ENCODE measurements at places on chromosomes 7 and 10. TPM values are rescaled to one million over a fixed set of nuclear protein-coding genes. Genes with fewer than 3 reads are reported as not detected.

- DNase-seq: no peak
Measured at GRCh38 chr7:66250711-66251110, 45.6 kb downstream of the TPST1 start.

DNA sequence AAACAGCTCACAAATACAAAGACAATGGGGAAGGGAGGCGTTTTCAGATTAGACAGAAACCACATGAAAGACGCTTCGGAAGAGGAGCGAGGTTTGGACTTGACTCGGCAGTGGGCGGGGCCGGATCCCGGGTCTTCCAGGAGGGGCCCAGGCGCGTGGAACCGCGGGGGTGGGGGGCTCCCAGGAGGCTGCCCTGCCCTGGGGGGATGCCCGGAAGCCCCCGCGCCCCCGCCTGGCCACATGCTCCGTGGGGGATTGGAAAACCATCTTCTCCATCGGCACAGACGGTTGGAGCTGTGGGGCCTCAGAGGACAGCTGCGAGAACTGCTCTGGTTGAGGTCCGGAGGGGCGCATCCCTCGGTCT, 186.0 kb upstream of the SHH start:
- DNase-seq: peak; percentile 51

- DNase-seq: no peak
Measured at GRCh38 chr10:96673318-96674099, 46.8 kb downstream of the PIK3AP1 start.

GRCh38 chr10:91416339-91416855, 6.3 kb downstream of the HECTD2 start:
- DNase-seq: no peak

GRCh38 chr7:145016068-145016467, 180.2 kb upstream of the TPK1 start:
- DNase-seq: no peak

GRCh38 chr7:43694399-43694748, 34.9 kb downstream of the COA1 start:
- no peak for DNase-seq

- DNase-seq: no peak
Measured at GRCh38 chr7:132298790-132299189, 277.5 kb downstream of the PLXNA4 start.

DNA sequence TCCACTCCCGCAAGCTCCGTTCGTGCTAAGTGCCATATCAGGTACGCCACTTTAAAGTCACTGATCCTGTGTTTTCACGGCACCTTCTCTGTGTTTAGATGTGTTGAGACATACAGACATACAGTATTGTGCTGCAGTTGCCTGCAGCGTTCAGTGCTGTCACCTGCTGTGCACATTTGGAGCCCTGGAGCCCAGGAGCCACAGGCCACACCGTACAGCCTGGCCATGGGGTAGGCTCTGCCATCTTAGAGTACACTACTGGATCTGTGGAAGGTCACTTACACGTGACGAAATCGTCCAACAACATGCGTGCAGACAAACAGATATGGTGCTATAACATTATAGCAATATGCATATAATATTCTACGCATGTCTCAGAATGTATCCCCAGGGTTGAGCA, 111.3 kb downstream of the ELFN1 start:
- no peak for DNase-seq

GRCh38 chr10:47366181-47366631, 17.9 kb downstream of the ZNF488 start:
- DNase-seq: no peak

DNA sequence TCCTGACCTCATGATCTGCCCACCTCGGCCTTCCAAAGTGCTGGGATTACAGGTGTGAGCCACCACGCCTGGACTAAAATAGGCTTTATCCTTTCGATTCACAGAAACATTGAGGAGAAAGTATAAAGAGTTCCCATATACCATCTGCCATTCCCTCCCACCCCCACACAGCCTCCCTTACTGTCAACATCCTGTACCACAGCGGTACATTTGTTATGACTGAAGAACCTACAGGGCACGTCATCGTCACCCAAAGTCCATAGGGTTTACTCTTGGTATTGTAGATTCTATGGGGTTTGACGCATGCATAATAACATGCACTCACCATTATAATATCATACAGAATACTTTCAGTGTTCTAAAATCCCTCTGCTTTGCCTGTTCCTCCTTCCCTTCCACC, 28.0 kb downstream of the ARL5B start:
- DNase-seq: no peak

- no peak for DNase-seq
Measured at GRCh38 chr7:40595129-40595528, 460.3 kb downstream of the SUGCT start.

GRCh38 chr7:55369427-55370400, 4.6 kb downstream of the LANCL2 start:
- no peak for DNase-seq

DNA sequence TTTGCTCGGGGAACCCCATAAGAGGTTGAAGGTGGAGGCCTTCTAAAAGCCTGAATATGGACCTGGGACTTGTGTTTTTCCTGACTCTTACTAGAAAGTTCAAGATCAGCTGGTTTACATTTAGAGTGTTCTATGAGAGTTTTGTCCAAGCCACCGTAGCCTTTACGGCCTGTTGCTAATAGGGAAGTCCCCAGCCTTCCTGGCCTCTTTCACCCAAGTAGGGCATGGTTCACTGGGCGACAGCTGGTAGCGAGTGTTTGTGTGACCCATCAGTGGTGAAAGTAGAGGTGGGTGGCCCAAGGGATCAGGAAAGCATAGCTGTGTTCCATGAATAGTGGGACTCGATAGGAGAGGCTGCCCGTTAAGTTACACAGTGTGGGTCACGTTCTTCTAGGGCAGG, 60.1 kb downstream of the RABGEF1 start:
- DNase-seq: no peak

DNA sequence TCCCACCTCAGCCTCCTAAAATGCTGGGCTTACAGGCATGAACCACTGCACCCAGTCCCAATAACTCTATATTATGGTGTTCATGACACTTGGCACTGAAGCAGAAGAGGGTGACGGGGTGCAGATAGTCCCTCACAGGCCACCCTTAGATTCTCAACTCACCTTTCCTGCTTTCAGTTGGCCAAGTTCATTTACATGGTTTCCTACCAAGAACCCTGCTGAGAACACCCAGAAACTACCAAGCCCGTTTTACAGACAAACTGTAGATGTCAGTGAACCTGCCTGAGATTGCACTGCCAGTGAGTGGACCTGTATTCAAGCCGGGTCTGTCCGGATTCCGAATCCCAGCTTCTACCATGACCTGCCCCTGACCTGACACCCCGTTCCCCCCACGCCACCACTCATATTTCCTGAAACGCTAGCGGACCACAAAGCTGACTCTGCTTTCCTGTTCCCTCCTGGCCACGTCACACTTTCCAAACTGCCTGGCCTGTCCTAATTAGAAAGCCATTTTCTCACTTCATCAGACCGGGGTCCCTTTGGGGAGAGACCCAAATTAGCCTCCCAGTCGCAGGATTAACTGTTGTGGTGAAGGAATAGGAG, 17.3 kb downstream of the GRID2IP start:
- DNase-seq: no peak

- no peak for DNase-seq
Measured at GRCh38 chr10:35789996-35790395, 147.9 kb upstream of the FZD8 start.

GRCh38 chr7:99831595-99831994, 3.8 kb downstream of the CYP3A43 start:
- DNase-seq: no peak

DNA sequence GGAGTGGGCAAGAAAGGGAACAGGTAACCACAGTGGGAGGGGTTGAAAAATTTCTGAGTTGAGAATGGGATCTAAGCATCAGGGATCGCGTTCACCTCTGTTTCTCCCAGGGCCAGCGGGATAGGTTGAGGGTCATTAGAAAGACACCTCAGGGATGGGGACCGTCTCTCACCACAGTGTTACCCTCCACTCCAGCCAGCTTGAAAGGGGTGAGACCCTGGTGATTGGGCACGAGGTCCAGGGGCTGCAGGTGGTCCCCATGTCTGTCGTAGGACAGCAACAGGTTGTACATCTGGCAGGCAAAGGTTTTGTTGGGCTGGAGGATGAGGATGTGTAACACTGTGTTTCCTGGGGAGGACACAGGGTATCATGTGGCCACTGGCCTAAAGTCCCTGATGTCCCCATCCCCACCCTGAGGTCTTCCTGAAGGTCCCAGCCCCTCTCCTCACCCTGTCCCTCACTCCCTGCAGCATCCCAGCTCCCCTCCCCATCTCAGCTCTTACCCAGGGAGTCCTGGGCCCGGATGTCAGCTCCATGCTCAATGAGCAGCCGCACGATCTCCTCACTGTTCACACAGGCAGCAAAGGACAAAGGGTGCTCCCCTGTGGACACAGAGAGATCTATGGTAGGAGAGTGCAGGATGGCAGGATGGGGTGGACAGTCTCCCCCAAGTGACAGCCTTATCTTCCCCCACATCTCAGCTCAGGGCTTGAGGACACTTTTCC, 9.1 kb downstream of the TRPV6 start:
- no peak for DNase-seq

DNA sequence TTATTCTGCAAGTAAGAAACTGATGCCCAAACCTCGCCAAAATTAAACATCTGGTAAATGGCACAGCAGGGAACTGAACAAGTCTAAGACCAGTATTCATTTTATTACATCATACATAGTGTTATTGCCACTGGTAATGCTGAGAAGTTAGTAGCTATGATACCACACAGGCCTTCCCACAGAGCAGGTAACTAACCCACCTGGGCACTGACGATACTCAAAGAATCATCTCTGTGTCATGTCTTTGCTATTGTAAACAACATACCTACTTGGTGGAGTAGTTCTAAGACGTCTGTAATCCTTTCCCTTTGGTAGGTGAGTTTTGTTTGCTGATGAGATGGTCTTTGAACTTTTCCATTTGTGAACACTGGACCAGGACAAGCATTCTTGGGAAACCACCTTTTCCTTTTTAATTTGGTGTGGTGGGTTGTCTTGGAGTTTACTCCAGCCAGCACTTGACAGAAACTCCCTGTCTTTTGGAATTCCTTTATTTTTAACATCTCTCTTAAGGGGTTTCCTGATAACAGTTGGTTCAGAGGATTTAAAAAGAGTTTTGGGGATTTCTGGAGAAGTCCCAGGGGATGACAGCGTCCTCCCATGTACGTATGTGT, 40.9 kb downstream of the PDSS1 start:
- no peak for DNase-seq

GRCh38 chr7:96786261-96786997, 76.8 kb upstream of the SEM1 start:
- DNase-seq: no peak

DNA sequence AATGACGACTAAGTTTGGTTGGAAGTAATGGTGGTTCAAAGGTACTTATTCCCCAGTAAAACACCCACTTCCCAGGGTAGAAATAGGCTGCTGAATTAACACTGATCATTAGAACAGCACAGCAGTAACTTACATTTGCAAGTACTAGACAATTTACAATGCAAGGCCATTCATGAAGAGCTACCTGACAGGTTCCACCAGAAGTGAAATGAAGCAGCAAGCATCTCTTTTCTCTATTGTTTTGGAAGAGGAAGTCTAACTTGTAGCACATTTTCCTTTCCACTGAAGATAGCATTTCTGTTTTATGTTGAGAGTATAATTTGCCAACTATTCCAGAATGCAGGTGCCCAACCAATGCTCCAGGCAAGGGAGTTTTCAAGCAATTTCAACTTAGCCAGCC, 145.9 kb downstream of the CREB5 start:
- DNase-seq: no peak

- no peak for DNase-seq
Measured at GRCh38 chr10:48751730-48752129, 67.1 kb downstream of the WDFY4 start.

DNA sequence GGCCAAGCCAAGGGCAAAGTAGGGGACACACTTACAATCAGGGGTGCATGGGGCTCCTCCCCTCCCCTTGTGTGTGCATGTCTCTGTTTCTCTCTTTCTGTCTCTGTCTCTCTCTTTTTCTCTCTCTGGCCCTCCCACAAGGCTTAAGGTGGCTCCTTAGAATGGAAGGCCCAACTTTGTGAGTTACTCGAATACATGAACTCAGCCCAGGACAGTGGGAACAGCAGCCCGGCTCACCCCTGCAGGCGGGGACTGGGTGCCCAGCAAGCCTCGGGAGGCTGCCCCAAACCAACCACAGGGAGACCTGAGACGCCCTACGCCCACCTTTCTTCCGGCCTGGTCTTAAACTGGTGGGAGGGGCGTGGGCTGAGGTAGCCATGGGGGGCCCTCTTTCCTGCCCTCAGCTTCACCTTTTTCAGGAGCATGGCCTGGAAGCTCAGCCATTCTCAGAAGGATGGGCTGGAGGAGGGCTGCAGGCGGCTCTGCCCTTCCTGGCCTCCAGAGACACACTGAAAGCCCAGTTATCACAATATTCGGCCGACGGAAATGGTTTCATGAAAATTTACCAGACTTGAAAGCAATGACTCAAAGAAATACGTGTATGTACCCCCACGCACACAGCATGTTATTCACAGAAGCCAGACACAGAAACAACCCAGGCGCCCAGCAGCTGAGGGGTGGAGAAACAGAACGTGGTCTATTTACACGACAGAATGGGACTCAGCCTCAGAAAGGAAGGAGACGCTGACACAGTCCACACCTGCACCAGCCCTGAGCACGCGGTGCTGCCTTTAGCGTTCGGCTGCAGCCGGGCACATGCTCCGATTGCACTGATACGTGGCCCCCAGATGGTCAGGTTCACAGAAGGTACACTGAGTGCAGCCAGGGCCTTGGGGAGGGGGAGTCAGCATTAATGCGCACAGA, 229.5 kb downstream of the PTPRN2 start:
- no peak for DNase-seq

GRCh38 chr10:84805149-84805548, 476.8 kb downstream of the CCSER2 start:
- DNase-seq: no peak

DNA sequence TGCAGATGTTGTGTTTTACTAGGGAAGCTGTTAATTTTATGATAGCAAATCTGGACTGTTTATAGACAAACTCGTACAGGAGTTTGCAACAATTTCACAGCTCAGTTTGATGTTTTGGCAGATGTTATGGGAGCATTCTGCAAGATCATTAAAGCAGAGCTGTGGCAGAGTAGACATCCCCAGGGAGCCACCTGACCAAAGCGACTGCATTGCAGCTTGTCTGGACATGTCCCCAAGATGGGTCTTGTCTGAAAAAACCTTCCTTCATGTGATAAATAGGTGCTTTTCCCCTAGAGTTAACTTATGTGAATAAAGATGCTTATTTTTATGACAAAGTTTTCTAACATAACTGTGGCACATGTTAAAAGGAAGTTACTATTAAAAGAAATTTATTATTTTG, 91.2 kb upstream of the GPR141 start:
- DNase-seq: no peak

Gene FEZF1
- total RNA-seq: not detected

Gene RET
- total RNA-seq: 0.45 TPM

Gene KIN
- 10.8 TPM for total RNA-seq

Gene SNCG
- not detected for total RNA-seq

Gene STN1
- 38.6 TPM for total RNA-seq

Gene EPHB6
- 32.8 TPM for total RNA-seq

Gene PRKCQ
- 27.5 TPM for total RNA-seq

Gene TMEM140
- 8.3 TPM for total RNA-seq

Gene CYP3A7
- total RNA-seq: not detected

Gene GSTK1
- 238 TPM for total RNA-seq

Gene LRRC17
- not detected for total RNA-seq

Gene C7orf33
- not detected for total RNA-seq
